ENCODE measurements at places on chromosomes 2 and 18.

DNA sequence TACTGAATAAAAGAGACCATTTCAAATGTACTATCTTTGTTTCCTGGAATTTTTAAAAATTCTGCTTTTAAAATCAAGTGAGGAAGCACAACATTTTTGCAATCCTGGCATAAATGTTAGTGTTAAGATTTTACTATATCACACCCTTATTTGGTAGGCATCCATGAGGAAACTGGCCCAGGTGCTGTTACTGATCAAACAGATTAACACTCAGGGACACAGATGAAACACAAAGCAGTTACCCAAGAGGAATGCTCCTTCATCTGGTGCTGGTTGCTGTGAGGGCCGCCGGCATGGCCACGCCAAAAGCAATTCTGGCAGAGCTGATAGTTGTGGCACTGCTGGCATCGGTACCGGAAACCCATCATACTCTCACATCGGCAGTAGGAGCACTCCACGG is 96.8 kb downstream of the DTNB start:
- no peak for DNase-seq

DNA sequence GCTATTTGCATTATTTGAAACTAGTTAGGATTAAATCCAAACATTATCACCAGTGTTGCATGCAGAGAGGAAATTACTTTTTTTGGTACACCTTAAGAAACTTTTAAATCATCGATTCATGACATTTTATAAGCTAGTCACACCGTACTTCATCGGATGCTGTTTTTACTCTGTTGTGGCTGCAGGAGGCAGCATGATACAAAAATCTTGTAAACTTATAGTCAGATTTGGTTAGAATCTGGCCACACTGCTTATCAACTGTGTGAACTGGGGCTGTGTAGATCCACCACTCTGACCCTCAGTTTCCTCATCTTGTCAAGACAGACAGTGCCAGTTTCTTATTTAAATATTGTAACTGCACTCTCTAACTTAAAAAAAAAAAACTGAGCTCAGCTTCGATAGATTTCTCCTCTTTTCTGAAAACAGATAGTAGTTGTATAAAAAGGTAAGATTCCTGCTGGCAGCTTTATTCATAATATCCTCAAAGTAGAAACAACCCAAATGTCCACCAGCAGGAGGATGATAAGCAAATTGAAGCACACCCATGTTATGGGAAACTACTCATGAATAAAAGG is 77.8 kb downstream of the RAPGEF4 start:
- DNase-seq, result no peak

DNA sequence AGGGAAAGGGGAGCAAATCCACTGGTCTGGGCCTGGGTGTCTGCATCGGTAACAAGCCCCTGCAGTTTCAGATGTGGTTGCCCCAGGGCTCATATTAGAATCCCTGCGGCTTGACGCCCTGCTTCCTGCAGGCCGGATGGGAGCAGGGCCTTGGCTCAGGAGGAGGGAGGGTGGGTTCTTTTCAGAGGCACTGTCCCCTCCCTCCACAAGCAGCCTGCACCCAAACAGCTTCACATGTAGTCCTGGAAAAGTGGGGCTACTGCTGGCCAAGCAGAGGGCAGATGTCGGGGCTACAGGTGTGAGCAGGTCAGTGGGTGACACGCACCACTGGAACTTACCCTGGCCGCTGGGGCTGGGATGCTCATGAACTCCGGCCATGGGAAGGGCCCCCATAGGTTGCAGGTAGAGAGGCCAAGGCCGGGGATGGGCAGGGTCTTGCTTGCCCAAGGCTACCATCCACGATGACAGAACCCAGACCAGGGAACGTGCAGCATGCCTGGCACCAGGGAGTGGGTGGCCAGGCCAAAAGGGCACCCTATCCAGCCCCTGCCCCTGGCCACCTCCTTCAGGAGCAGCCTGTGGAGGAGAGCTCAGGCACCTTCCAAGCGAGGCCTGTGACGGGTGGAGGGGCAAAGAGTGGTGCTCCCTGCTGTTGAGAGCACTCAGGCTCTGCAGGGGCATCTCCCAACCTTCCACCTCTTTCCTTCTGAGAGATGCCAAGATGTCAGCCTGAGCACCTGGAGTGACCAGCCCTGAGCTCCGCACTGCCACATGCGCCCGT is 16.8 kb downstream of the ARID5A start:
- DNase-seq, result no peak

- DNase-seq, result no peak
Observed at GRCh38 chr18:63465059-63465458, 11.7 kb upstream of the SERPINB5 start.

DNA sequence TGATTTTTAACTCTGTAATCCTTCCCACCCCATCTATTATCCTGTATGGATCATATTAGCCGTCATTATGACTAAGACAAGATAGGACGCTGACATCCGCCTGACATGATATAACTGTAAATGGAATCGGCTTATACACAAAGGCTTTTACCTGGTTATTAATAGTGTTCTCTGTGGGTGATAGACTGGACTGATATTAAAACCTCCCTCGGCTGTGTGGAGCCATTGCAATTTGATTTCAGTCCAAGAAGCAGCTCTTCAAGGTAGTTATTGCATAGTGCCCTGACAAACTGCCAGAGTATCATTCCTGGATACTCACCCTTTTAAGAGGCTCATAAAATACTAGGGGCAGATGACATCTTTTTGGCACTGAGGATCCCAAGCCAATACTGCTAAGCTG is 226.1 kb upstream of the HNRNPA3 start:
- no peak for DNase-seq

DNA sequence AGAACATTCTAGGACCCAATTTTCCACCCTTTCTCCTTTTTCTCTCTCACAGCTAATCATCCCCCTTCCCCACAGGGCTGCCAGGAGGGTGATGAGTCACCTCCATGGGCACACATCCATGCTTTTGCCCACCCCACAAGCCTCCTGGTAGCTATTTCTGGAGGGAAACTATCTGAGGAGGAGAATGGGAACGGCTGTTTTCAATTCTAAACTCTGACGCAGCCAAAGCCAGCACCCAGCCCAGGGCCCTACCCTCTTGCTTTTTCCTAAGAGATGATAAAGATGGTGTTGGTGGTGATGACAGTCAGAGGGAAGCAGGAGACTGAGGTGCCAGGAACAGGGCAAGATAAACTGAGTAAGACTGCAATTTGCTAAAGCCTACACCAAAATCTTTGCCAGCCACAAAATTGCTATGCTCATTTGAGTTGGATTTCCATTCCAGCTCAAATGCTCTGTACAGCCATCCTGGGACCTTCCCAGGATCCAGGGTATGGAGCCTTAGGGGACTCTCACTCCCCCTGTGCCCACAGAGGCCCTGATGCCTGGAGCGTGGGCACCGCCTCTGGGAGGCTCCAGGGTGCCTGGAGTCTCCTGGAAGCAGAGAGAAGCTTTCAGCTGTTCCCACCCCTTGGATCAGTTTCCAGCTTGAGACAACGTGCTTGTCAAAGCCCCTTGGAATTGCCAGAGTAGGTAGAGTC is 62.0 kb upstream of the FZD7 start:
- no peak for DNase-seq

- no peak for DNase-seq
Observed at GRCh38 chr2:141003967-141004657, 1126.7 kb downstream of the LRP1B start.

DNA sequence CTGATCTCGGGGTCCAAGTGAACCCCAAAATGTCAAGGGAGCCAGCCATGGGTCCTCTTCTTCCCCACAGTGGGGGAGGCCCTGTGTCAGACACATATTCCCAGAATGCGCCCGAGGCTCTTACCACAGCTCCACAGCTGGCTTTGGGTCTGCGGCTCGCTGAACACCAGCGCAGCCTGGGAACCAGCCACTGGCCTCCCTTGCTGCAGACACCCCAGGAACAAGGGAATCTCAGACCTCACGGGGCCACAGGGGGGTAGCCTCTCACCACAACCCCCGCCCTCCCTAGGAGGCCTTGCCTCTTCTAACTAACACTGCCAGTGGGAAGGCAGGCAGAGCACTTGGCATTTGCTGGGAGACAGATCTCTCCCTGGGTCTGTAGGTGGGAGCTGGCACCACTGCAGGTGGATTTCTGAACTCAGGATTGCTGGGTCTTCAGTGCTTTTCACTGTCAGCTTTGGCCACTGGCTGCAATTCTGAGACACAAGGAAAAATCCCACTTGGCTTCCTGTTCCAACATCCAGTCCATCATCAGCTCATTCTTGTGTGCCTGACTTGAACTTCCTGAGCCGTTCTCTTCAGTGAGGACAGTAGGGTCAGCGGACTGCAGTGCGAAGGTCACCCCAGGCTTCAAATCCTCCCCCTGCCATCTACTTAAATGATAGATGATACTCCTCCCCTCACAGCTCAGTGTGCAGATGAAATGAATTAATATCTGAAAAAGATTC is 128.7 kb downstream of the CAPN13 start:
- no peak for DNase-seq

DNA sequence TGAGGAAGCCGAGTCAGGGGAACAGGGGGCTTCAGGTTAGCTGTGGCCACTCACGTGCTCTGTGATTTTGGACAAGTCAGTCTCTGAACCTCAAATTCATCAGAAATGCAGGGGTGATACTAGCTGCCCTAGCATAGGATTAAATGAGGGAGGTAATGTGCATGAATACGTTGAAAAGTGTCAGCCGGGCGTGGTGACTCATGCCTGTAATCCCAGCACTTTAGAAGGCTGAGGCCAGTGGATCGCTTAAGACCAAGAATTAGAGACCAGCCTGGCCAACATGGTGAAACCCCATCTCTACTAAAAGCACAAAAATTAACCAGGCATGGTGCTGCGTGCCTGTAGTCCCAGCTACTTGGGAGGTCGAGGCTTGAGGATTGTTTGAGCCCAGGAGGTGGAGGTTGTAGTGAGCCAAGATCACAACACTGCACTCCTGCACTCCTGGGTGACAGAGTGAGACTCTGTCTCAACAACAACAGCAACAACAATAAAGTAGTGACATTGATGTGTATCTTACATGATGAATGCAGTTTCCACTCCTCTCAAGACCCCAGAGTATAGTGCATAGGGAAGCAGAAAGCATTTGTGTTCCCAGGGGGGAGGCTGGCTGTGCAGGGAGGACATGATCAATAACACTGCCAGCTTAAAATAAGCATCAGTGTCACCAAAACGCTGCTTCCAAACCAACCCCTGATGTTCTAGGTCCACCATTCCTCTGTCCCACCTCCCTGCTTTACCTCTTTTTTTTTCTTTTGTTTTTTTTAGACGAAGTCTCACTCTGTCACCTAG is 68.8 kb downstream of the HNRNPLL start:
- DNase-seq, result no peak

GRCh38 chr2:42921147-42921520 is 128.8 kb upstream of the HAAO start:
- no peak for DNase-seq

DNA sequence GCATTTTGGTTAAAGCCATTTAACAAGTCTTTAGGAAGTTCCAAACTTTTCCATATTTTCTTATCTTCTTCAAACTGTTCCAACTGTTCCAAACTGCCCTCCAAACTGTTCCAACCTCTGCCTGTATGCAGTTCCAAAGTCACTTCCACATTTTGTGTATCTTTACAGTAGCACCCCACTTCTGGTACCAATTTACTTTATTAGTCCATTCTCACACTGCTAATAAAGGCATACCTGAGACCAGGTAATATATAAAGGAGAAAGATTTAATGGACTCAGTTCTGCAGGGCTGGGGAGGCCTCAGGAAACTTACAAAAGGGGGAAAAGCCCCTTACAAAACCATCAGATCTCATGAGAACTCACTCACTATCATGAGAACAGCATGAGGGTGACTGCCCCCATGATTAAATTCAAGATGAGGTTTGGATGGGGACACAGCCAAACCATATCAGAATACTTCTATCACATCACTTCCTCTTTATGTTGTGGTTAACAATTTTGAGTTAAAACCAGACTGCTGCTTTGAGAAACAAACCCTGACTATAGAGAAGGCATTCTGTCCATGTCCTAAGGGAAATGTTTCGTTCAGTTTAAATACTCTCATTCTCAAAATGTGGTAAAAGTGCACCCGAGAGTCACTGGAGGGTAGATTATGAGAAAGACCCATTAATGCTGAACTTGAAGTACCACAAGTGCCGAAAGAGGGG is 11.0 kb downstream of the IL18R1 start:
- no peak for DNase-seq

GRCh38 chr2:134097740-134098139 is 156.1 kb upstream of the MGAT5 start:
- no peak for DNase-seq

GRCh38 chr18:48075707-48076093 is 145.2 kb upstream of the SMAD2 start:
- DNase-seq, result no peak

DNA sequence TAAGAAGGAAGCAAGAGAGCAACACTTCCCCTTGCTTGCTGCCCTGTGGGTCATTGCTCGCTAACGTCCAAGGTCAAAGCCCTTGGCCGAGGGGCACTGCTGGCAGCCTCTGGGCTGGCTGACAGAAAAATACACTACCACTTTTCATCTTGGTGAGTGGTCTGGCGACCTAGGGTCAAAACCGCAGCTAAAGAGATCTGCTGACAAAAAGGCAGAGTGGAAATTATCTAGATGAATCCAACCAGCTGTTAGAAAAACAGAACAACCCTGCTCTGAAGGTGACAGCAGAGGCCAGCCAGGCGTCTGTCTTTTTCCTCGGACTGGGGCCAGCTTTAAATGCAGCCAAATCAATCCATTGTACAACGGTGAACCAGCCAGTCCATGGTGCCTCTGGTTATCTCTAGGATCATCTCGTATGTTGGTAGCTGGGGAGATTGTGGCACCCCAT is 92.6 kb downstream of the CD8B2 start:
- no peak for DNase-seq

DNA sequence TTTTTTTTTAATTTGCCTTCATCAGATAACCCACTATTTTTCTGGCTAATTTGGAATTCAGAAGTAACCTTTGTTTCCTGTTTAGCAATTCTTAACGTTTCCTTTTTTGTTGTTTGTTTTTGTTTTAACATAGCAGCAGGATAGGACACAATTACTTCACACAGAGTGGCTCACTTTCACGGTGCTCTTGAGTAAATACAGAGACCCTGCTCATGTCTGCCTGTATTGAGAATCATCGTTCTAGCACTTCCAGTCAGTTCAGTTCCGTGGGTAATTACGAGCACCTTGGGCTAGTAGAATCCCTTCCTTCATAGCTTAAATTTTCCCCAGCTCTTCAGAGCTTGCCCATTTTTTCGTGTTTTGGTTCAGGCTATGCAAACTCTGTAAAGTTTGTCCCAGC is 1225.4 kb upstream of the LRRTM1 start:
- DNase-seq, result no peak

- no peak for DNase-seq
Observed at GRCh38 chr2:106127282-106127771, 66.8 kb downstream of the UXS1 start.

- no peak for DNase-seq
Observed at GRCh38 chr2:223319601-223320000, 267.6 kb downstream of the KCNE4 start.

DNA sequence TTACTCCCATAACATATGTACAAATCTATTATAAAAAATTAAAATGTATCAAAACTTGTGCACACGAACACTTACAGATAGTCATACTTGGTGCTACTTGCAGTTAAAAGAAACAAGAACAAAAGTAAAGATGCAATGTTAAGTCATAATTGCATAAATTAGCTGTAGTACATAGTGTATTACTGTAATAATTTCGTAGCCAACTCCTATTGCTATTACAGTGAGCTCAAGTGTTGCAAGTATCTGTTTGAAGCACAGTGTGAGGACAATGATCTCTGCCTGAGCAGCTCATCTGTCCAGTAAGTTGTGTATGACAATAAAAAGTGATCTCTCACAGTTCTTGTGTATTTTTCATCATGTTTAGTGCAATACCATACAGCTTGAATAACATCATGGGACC is 7.5 kb upstream of the SERPINB13 start:
- no peak for DNase-seq

- no peak for DNase-seq
Observed at GRCh38 chr18:46622999-46623398, 34.0 kb downstream of the LOXHD1 start.

Data from effector CD4-positive, alpha-beta T cell (primary cell).